ENCODE measurements at places on chromosomes 4 and X.

DNA sequence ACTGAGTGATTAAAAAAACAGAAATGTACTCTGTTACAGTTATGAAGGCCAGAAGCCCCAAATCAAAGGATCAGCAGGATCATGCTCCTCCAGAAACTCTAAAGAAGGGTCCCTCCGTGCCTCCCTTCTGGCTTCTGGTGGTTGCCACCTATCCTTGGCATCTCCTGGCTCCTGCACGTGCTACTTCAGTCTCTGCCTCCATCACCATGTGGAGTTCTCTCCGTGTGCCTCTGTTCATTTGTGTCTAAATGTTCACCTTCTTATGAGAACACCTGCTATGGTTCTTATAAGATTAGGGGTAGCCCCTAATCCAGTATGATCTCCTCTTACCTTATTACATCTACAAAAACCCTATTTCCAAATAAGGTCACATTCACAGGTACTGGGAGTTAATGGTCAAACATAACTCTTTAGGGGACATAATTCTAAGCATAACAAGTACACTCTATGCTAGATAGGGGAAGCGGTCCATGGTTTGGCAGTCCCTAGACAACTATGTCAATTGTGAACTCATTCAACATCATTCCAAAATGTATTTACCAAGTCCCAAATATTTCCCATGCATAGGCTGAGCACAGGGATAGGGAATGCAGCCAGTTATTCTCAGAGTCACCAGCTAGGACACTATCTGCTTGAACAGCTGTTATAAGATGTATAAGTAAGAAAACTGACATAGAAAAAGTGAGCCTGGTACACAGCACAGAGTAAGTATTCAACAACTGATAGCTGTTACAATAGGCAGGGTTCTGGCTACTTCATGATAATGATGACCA is 295.5 kb upstream of the BOD1L1 start:
- no peak for DNase-seq

DNA sequence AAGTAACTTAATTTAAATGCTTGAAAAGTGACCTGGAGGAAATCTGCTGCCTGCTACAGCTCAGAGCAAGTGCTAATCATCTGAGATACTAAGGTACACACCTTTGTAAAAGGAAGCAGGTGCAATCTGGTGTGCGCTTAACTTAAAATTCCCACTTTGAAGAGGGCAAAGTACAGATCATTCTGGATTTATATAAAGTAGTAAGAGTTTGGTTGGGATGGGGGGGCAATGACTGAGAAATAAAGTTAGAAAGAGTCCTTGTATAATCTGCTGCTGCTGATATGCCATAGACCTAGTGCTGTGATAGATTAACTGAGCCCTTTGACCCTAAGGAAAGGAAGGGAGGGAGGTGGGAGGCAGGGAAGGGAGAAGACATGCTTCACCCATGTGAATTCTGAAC is 141.0 kb downstream of the MTNR1A start:
- no peak for DNase-seq

DNA sequence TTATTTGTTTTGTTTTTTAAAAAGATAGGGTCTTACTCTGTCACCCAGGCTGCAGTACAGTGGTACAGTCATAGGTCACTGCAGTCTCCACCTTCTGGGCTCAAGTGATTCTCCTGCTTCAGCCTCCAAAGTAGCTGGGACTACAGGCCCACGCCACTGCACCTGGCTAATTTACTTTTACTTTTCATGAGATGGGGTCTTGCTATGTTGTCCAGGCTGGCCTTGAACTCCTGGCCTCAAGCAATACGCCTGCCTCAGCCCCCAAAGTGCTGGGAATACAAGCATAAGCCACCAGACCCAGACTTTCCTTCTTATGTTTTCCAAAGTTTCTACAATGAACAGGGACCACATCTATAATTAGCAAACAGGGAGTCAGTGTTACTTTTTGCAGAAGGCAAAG is 37.9 kb upstream of the MXD4 start:
- DNase-seq = no peak

DNA sequence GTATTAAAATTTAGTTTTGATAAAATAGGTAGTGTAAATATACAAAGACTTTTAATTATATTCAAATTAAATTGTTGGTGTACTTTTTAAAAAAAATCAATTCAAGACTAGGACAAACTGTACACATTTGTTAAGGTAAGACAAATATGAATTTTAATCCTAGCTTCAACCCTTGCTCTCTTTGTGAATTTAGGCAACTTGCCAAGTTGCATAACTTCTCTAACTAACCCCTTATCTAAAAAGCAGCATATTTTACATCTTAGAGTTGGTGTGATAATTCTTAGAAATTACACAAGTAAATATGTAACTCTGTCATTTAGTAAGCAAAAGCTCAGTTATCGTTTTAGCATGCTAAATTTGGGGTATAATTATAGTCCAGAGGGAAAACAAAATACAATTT is 78.1 kb upstream of the FSTL5 start:
- no peak for DNase-seq

DNA sequence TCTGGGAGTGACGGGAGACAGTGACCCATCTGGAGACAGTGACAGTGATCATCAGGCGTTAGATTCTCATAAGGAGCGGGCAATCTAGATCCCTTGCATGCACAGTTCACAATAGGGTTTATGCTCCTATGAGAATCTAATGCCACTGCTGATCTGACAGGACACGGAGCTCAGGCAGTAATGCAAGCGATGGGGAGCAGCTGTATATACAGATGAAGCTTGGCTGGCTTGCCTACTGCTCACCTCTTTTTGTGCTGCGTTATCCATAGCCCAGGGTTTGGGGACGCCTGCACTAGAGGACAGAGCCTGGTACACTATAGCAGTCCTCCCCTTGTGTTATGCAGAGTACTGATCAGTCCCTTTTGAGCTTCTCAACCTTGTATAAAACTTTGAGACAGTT is 23.5 kb downstream of the NFKB1 start:
- no peak for DNase-seq

DNA sequence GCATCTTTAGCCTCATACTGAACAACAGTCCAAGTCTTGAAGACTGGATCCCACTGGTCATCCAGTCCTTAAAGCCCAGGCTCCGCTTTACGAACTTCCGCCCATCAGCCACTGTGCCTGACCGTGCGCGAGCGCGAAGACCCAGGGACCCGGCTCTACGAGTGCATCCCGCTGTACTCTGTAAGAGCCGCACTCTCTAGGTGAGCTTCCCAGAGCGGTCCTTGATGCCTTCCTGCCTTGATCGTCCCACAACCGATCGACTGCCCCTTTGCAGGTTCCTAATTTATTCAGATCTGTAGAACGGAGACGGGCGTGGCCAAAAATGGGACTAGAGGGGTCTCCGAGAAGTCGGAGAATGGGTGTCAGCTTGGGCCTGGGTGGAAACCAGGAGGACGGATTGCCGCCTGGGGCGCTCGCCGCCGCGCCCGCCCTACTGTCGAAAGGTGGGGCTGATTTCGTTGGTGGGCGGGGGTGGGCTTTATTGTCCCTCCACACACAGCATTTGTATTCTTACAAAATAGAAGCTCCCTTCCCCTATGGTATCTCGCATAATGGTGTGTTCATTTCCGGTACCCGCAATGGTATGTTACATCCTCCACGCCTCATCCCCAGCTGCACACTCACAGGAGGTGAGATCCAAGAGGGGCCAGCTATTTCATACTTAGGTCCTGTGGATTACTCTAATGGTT is 42.3 kb upstream of the FAM156A start:
- no peak for DNase-seq

- no peak for DNase-seq
Measured at GRCh38 chrX:24253030-24253429, 60.8 kb downstream of the SUPT20HL2 start.

DNA sequence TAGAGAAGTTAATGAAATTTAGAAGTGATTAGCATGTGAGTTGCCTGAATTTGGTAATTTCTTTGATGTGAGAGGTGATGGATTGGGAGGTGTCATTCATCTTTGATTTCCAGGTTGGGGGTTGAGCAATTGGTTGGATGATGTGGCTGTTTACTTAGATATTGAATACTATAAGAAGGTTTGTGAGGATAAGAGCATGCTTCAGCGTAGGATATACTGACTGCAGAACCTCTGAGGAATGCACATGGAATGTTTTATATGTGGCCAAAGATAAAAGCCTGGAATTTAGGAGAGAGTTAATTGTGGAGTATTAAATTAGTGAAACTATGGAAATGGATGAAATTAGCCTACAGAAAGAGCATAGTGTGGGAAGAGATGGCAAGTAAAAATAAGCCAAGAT is 165.4 kb upstream of the MAD2L1 start:
- DNase-seq = no peak

All from natural killer cell (primary cell).